Stimulated activated CD4-positive, alpha-beta T cell treated with anti-CD3 and anti-CD28 coated beads, Interleukin-15, amount 100 ng/mL, for 1 hour (primary cell): ENCODE measurements at places on chromosomes 4 and X.

DNA sequence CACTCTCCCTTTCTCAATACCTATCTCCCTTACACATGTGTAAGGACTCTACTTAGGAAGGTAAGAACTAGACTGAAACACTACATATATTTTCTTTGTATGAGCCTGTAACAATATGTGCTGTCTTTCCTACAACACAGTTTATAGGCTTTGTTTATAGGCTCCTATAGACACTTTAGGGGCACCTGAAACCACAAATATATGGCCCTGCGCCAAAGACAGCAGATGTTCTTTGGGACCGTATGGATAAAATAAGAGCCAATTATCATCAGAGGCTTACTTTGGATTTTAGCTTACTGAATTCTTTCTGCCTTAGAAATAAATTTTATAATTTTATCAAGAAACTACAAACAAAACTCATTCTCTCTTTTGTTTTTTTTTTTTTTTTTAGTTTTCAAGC lies 16.6 kb upstream of the CXCL3 start:
- no peak for DNase-seq

GRCh38 chr4:68250151-68250930 lies 4.8 kb upstream of the TMPRSS11B start:
- DNase-seq: no peak

DNA sequence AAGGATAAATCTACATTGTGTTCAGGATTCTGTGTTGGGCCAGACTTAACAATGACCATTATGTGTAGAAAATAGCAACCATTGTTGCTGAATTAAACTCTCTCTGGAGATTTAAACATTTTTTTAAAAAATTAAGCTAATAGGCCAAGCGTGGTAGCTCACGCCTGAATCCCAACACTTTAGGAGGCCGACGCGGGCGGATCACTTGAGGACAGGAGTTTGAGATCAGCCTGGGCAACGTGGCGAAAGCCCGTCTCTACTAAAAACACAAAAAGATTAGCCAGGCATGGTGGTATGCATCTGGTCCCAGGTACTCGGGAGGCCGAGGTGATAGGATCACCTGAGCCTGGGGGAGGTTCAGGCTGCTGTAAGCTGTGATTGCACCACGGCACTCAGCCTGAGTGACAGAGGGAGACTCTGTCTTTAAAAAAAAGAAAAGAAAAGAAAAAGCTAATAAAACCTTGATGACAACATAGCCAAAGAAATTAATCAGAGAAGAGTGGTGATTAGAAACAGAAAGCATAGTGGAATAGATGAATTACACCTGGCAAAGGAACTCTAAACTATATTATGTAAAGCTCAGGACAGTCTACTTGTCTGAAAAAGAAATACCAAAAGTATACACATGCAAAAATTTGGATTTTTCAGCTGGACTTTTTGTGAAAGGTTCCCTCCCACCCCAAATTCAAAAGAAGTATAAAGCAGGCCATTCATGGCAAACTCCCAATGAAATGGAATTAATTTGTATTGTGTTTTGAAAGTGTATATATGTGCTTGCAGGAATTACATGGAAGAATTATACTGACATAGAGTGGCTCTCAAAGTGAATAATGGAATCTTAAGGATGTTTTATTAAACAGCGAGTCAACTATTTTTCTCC lies 21.9 kb downstream of the PLS3 start:
- no peak for DNase-seq

GRCh38 chrX:103613362-103613890 lies 5.7 kb downstream of the TCEAL3 start:
- DNase-seq: no peak

DNA sequence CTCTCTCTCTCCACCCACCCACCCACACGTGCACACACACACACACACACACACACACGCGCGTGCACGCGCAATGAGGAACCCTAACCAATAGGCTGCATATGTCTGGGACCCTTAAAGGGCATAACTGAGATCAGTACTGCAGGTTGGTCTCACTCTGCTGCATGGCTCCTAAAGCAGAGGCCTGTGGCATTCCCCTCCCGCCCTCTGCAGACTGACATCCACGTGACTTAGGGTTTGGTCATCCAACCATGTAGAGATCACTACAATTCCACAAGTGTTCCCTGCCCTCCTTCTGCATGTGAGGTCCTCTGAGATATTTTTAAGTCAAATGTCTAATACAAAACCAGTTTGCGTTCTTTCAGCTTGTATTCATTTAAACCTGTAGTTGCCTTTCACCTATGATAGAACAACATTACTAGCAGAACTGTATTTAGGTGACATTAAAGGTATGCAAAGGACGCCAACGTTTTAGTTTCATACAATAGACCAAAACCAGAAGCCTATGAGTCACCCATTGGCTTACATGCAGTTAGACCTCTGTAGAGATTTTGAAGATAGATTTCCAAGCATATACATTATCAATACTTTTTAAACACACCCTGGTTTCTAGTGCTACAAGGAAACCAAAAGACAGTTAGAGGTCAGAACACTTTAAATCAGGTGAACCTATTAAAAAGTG lies 10.1 kb downstream of the XAGE5 start:
- no peak for DNase-seq

- no peak for DNase-seq
Observed at GRCh38 chr4:126004941-126005340, 690.2 kb downstream of the FAT4 start.

DNA sequence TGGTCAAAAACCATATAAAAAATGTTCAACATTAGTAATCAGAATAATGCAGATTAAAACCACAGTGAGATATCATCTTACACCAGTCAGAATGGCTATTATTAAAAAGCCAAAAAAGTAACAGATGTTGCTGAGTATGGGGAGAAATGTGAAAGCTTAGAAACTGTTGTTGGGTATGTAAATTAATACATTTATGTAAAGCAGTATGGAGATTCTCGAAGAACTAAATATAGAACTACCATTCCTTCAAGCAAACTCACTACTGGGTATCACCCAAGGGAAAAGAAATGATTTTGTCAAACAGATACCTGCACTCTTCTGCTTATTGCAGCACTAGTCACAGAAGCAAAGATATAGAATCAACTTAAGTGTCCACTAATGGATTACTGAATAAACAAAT lies 576.4 kb upstream of the EPHA5 start:
- DNase-seq: no peak

DNA sequence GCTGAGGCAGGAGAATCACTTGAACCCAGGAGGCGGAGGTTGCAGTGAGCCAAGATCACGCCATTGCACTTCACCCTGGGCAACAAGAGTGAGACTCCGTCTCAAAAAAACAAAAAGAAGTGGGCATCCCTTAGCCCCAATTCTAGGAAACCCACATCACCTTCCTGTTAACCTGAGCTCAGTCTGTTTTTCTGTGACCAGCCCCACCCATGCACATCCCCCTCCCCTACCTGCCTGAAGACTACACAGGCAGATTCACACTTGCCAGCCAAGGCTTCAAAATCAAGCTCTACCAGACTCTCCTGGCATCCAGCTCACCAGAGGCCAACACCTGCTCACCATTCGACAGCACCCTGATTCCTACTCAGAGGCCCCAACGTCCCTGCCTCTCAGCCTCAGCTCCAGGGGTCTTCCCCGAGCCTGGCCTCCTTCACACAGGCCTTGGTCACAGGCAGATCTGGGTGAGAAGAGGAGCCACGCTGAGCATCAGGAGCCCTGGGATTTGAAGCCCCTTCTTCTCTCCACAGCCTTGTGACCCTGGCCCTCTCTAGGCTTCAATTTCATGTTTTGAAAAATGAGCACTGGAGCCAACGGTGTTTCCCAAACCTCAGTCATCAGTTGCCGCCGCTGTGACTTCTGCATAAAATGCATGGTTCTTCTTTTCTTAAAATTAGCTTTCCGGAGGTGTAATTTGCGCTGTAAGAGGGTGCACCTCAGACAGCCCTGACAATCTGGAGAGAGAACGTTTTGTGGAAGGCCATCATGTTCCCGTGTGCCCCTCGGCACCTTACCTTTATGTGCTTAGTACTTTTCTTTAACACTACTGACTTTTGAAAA lies 47.3 kb downstream of the JAKMIP1 start:
- no peak for DNase-seq
